Dermis microvascular lymphatic vessel endothelial cell (primary cell): ENCODE measurements at places on chromosomes 6 and 20. TPM values are rescaled to one million over a fixed set of nuclear protein-coding genes. Genes with fewer than 3 reads are reported as not detected.

BPIFB1 gene
- total RNA-seq: not detected in 2 replicates

DNA sequence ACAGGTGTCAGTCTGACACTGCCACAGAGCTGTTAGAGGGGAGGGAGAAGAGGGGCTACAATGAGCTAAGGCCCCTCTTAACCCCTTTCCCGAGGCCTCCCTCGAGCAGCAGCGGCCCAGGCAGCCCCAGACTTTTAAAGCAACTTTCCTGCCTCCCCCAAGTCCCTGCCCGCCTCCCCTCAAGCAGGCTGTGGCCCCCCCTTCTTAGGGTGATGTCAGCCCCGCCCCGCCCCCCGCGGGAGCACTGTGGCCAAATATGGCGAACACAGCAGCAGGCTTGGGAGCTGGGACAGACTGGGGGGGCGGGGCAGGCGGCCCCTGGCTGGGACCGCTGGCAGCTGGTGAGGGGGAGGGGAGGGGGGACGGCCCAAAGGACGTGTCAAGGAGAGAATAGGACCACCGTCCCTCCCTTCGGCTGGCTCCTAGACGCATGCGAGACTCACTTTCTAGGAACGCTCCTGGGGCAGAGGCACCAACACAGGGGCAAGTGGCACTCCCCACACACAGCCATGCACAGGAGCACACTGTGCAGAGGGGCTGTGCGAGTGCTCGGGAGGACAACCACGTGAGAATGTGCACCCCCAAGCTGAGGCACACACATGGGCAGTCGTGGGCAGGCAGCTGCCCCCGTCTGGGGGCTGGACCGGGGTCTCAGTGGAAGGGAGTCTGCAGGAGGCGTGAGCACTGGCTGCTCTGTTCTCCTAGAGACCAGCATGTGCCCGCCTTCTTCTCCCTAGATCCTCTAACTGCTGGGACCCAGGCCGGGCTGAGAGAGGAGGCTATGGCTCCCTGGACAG lies 6.7 kb downstream of the TEAD3 start:
- no peak for DNase-seq

CLIC5 gene
- under 0.01 TPM in 2 replicates for total RNA-seq

CLVS2 gene
- not detected in 2 replicates for total RNA-seq

- no peak for DNase-seq
Observed at GRCh38 chr6:104326173-104327001, 533.3 kb downstream of the HACE1 start.

DNA sequence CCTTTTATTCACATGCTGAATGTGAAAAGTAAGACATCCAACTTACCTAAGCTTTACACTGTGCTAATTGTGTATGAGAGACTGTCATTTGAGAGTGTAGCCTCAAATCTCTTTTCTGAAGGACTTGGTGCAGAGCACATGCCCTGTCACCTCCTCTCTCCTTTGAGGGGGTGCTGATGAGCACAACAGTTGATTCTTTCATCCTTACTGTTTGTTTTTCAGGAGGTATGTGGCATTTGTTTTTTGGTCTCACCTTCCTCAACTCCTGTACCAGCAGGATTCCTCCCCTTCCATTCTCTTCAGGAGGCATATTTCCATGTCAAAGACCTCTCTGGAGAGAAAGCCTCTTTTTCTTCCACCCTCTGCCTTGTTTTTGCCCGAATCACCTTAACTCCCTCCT lies 252.6 kb upstream of the CITED2 start:
- no peak for DNase-seq

DNA sequence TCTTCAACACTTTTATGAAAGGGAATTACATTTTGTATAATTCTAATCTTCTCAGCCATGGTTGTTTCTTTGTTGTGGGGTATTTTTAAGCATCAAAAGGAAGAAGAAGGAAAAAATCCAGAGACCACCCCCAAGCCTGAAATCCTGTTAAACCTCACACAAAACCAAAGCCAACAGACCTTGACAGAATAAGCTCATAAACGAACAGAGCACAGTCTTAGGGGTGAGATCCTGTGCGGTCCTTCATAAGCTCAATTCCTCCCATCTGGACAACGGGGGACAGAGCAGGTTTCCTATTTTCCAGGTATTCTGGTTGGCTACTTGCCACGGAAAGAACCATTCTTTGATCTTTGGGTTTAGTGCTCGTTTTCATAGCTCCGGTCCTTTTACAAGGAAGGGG lies 151.3 kb upstream of the SULF2 start:
- no peak for DNase-seq

- no peak for DNase-seq
Observed at GRCh38 chr6:6993503-6994237, 114.1 kb upstream of the RREB1 start.

DNA sequence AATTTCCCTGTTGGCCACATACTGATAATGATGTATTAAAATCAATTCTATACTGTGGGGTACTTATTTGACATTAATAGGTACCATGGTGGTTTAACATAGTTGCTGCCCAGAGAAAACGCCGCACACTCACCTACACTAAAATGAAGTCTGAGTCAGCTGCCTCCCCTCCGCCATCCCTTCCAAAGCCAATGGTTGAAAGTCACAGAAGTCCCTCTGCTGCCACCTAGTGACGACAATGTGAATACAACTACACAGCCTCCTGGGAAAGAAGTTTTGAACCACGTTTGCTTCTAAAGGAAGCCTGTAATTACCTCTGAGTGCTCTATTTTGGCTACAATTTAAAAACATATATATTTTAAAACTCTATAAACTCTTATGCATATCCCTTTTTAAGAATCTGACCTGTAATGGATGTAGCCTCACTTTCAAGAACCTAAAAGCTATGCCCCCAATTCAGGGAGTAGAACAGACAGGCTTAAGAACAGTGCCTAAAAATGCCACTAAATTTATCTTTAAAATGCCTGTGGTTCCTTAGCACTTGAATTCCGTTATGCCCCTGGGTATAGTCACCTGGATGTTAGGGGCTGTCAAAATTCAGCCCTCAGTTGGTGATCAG lies 20.6 kb upstream of the ECI2 start:
- DNase-seq: peak; percentile 74

- peak; percentile 79 for DNase-seq
Observed at GRCh38 chr6:6008648-6009421, 2.1 kb upstream of the NRN1 start.

DNA sequence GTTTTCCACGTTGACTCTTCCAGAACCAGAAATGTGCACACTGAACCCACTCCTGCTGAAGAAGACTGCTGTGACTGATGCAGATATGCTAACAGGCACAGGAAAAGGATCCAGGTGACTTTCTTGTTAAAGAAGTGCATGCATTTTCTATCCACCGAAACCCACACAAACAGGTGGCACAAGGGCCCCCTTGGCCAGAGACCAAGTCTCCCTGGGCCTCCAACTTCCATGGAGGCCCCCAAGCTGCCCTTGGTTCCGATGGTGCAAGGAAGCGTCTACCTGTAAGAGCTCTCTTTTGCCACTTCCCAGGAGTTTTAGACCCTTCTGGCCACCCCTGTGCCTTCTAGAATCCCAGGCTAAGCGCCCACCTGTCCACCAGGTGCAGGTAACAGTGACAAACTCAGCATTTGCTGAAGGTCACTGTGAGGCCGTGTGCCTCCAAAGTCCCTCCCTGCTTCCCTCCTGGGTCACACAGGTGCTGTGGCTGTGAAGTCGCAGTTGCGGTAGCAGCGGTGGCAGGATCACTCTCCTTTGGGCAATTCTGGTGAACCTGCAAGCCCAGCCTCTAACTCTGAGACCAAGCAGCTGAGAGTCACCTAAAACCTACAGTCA lies 134.8 kb downstream of the PXDC1 start:
- no peak for DNase-seq

SLC52A3 gene
- total RNA-seq: under 0.01 TPM in 1 of 2 replicates, not detected in the other

NRN1 gene
- 28.1 and 34.0 TPM in 2 replicates for total RNA-seq

RUNX2 gene
- not detected in 2 replicates for total RNA-seq

MROH8 gene
- 0.64 and 1.6 TPM in 2 replicates for total RNA-seq

TTBK1 gene
- not detected in 2 replicates for total RNA-seq

SPEF1 gene
- under 0.01 TPM in 1 of 2 replicates, not detected in the other for total RNA-seq

COL9A3 gene
- total RNA-seq: 0.38 and 1.0 TPM in 2 replicates

GRCh38 chr20:24633026-24633425 lies 163.6 kb downstream of the SYNDIG1 start:
- no peak for DNase-seq

GRCh38 chr20:50186151-50186885 lies 4.3 kb upstream of the CEBPB start:
- DNase-seq: peak; percentile 64

GRCh38 chr6:139446138-139446715 lies 71.8 kb upstream of the CITED2 start:
- DNase-seq: no peak

- DNase-seq: no peak
Observed at GRCh38 chr6:6246544-6246943, 73.9 kb downstream of the F13A1 start.

GRCh38 chr6:146679386-146679785 lies 80.6 kb downstream of the ADGB start:
- DNase-seq: no peak

DNA sequence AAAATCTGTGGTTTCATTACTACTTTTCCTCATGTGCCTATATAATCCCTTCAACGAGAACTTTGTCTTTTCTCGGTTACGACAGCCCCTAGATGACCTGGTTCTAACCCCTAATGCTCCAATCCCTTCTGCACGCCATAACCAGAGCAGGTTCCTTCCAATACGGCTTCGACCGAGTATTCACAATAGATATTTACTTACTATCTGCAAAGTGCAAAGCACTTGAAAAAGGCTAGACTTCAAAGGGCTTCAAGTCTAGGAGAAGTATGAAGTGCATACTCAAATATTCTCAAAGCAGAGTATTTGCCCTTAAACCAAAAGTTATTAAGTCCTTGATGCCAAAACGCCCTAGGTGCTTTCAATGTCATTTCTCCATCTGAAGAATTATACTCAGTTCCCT lies 63.4 kb upstream of the NHSL1 start:
- no peak for DNase-seq

- DNase-seq: no peak
Observed at GRCh38 chr6:38282911-38283310, 356.8 kb downstream of the BTBD9 start.

DNA sequence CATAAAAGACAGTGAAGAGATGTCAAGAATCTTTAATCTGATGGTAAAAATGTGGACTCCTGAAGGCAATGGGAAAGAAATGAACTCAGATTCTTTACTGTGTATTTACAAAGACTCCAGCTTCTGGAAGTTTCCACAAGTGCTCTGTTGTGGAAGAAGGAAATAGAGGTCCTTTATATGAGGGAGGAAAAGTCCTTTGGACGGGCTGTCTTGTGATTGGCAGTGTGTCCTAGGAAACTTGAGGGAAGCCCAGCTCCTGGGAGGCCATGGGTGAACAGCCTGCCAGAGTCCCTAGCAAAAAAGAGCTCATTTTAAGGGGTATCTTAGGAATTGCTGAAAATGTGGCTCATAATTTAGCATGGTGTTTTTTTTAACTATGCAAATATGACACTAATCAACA lies 92.0 kb downstream of the RNASET2 start:
- no peak for DNase-seq

DNA sequence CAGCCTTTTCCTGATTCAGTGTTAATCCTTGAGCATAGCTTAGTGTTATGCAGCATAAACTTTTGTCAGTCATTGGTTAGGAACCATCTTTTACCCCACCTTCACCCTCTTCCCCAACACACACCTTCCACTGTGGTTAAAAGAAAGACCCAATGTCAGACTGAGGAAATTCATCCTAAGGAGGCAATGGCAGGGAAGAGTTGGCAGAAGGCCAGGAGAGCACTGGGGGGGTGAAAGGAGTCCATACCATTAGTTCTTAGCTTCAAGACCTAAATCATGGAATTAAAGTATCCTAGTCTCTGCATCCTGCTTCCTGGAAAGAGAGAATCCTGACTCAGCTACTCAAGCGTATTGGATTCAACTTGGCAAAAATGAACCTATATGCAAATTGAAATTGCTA lies 16.9 kb upstream of the TAB2 start:
- no peak for DNase-seq

DNA sequence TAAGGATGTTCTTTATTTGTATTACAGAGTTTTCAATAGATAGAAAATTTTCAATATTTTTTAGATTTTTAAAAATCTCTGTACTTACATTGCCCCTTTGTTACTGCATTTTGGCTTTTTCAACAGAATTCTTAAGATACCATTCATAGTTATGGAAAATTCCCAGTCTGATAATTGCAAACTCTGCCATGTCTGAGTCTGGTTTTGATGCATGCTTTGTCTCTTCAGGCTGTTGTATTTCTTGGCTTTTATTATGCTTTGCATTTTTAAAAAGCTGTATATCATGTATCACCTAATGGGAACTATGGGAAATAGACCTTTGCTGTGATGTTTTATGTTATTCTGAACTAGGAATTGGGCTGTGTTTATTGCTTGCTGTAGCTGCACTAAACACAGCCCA lies 898.9 kb upstream of the ADGRB3 start:
- DNase-seq: no peak

- no peak for DNase-seq
Observed at GRCh38 chr6:134910593-134910935, 39.3 kb downstream of the ALDH8A1 start.

- no peak for DNase-seq
Observed at GRCh38 chr6:106733386-106733785, 104.0 kb downstream of the QRSL1 start.

DNA sequence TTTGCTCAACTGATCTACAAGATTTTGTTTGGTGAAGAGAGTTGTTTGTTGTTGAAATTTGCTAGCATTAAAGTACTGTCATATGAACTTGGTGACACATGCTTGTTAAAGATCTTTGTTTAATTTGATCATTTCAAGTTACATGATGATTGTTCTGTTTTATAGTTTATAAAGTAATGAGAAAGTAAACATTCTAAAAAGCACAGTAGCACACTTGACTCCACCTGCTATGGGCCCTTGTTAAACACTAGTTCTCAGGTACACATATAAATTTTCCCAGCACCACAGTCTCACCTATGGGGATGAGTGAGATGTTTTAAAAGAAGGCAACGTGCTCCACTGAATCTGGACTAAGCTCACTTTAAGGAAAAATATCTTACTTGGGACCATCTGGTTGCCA lies 14.1 kb downstream of the MCHR2 start:
- DNase-seq: no peak

DNA sequence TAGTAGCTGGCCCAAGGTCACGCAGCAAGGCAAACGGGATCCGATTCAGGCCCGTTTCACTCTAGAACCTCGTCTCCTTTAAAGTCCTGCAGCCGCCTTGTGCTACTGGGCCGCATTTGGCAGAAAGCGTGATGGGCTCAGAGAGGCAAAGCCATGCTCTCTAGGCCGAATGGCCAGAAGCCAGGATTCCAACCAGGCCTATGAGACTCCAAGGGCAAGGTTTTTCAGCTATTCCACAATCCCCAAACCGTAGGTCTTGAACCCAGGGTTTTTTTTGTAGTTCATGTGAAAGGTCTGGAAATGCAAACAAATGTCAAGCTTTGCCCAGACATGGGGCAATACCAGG lies 174.1 kb downstream of the PREX1 start:
- DNase-seq: no peak
